ENCODE measurements at places on chromosomes 4 and X.
A peak's percentile ranks its signal among the peaks of the same experiment; 100 is the strongest.

DNA sequence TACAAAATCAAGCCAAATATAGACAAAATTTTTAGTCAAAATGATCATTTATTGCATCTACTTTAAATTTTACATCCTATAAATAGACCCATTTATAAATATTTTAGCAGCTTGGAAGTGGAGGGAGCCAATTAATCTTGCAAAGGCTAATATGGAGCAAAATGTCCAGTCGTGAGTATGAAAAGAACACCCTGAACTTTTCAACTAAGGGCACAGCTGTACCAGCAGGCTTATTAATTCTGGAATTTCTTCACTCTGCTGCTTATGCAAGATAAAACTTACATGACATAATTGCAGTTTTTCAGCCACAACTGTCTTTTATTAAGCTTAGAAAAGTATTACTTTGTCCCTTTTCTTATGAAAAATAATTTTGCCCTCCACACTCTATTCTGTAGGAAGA is 22.9 kb upstream of the USP53 start:
- no peak for DNase-seq

DNA sequence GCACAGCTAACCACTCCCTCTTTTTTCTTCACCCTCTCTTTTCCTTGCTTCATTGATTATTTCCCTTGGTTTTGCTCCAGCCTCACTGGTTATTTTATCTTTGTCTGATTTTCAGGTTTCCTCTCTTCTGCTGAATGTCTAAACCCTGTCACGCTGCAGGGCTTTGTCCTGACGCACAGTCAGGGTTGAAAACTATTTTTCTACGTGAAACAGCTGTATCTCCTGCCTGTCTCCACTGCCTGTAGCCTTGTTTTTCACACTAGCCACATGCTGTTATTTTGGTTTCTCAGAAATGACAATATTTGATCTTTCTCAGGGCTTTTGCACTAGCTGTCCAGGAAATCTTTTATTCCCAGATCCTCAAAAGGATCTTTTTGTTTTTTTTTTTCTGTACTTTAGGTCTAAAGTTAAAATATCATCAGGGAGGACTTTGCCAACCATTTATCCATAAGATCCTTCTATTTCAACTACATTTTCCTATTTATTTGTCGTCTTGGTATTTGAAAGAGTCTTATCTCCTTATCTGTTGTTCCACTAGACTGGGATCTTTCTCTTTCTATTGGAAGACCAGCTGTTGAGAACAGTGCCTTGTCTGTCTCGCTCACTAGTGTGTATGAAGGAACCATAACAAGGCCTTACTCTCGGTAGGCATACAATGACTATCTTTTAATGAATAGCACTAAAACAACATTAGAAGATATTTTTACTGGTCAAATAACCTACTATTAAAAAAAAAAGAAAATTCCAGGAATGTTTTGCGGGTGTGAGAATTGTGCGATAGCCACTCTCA is 164.3 kb downstream of the PDHA2 start:
- DNase-seq: no peak

- DNase-seq: no peak
Measured at GRCh38 chrX:5051831-5052491, 1176.7 kb downstream of the NLGN4X start.

GRCh38 chrX:53321943-53322497 is 40.6 kb upstream of the IQSEC2 start:
- DNase-seq: peak; percentile 37

DNA sequence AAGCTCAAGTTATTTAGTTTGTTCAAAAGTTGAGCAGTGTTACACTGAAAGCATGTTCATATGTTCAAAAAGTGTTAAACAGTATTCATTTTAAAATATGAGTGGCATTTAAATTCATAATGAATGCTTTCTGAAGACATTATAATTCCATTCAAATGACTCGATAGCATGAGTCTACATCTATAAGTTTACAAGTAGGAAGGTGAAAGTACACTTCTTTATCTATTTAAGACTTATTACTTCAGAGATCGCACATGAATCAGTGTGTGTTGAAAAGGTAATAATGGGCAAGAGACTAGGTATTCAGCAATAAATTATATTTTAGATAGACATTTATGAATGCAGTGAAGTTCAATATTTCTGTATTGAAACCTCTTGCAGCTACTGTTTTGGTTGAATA is 456.1 kb downstream of the GRXCR1 start:
- DNase-seq: no peak

DNA sequence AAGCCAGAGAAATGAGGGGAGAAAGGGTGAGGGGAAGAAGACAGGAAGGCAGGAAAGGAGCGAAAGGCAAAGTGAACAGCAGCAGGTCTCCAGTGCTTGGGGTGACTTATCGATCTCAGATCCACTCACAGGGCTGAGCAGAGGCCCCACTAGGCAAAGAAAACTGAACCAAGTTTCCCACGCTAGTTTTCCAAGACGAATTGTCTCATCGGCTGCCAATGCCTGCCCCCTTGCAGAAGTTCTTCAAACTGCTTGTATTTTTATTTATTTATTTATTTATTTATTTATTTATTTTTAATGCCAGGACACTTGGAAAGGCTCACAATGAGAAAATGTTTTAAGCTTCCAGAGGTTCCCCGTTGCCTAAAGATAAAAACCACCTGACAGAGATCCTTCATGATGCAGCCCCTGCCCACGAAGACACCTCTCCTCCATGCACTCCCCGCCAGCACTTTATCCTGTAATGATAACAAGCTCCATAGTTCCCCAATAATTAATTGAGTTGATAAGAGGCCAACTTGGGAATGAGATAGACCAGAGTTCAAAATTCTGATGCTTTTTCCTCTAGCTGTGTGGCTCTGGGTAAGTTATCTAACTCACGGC is 43.2 kb downstream of the QDPR start:
- peak; percentile 32 for DNase-seq

GRCh38 chr4:7719354-7720174 is 220.1 kb downstream of the AFAP1 start:
- peak; percentile 97 for DNase-seq

DNA sequence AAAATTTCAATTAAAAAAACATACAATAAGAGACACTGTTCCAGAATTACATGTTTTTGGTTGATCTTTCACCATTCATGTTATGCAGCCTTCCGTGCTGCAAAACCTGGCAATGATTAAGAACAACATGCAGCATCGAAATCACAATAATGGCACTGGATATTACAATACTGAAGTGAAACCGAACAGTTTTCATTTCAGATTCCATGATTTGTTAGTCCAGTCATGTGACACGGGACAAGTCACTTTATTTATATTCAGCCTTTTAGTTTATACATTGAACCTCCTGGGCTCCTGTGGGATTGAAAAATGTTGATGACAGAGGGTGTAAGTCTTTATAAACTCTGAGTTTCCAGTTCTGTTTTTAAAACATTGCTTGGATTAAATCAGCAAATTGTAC is 142.5 kb upstream of the TTC29 start:
- DNase-seq: no peak

DNA sequence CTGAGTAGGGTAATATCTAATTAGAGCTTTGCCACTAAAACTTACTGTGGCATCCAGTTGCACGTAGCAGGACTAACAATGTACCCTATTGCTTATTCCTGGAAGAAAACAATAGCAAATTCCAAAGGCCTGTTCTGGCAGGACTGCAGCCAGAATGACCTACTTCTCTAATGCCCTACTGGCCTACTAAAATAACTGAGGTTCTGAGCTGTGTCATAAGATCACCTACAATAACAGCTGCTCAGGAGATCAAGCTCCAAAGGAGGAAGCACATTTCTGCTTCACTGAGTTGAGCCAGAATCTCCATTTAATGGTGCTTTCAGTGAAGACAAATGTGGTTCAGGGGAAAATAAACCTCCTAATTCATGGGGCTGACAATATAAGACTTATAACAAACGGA is 42.2 kb upstream of the CXCL8 start:
- no peak for DNase-seq

DNA sequence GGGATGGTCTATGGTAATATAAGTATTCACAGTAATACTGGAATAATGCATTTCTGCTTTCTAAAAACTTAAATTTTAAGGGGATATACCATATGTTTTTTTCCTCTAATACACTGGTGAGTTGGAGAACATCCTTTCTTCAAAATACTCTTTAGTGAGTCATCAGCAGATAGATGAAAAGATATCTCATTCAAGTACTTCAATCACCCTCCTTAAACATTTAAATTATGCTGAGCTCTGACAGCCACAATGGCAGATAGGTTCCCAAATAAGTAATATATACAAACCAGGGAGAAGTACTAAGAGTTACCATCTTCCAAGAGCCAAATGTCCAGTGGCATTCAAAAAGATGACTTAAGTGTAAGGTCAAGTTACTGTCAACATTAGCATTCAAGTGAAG is 52.2 kb downstream of the AMMECR1 start:
- DNase-seq: no peak

DNA sequence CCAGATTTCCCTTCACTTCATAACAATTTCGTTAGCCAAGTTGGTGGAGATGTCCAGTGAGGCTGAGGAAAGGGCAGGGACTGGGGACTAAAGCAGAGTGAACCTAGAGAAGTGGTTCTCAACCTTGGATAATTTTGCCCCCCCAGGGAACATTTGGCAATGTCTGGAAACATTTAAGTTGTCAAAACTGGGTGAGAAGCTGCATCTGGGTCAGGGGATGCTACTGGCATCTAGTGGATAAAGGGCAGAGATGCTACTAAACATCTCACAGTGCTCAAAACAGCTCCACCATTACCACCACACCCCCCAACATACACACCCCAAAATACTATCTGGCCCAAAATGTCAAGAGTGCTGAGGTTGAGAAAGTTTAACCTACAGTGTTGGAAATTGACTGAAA is 32.0 kb upstream of the FGF16 start:
- no peak for DNase-seq

- DNase-seq: no peak
Measured at GRCh38 chrX:106100442-106100841, 61.9 kb upstream of the SERPINA7 start.

- DNase-seq: no peak
Measured at GRCh38 chr4:56200275-56200674, 187.0 kb downstream of the AASDH start.

DNA sequence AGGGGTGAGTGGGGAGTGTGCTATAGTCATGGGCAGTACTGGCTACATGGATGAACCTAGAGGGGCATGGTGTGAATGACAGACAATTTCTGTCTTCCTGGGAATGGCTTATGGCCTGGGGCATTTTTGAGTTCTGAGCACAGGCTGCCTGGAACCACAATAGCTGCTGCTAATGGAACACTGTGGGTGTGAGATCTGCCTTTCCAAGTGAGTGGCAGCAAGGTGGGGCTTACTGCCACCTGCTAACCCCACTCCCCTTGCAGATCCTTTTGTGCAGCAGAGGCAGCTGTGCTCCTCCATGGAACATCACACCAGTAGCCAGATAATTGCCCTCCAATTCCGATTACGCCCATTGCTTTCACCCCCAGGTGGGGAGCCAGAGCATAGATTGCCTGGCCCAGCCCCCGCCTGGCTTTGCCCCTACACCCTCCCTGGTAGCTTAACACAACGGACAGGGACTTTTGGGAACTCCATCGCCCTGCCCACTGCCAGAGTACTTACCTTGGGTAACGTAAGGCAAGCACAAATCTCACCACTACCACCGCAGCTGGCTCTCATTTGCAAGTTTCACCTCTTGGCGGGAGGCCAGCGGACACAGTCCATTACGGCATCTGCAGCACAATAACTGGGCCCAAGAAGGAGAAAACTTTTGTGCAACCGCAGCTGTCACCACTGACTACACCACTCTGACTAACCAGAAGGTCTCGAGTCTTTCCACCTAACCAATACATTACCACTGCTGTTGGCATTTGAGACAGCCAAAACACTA is 421.2 kb upstream of the NWD2 start:
- DNase-seq: no peak

- DNase-seq: no peak
Measured at GRCh38 chr4:173362666-173363065, 8.1 kb upstream of the SAP30 start.

GRCh38 chr4:32931475-32931874 is 2211.3 kb downstream of the PCDH7 start:
- DNase-seq: no peak

DNA sequence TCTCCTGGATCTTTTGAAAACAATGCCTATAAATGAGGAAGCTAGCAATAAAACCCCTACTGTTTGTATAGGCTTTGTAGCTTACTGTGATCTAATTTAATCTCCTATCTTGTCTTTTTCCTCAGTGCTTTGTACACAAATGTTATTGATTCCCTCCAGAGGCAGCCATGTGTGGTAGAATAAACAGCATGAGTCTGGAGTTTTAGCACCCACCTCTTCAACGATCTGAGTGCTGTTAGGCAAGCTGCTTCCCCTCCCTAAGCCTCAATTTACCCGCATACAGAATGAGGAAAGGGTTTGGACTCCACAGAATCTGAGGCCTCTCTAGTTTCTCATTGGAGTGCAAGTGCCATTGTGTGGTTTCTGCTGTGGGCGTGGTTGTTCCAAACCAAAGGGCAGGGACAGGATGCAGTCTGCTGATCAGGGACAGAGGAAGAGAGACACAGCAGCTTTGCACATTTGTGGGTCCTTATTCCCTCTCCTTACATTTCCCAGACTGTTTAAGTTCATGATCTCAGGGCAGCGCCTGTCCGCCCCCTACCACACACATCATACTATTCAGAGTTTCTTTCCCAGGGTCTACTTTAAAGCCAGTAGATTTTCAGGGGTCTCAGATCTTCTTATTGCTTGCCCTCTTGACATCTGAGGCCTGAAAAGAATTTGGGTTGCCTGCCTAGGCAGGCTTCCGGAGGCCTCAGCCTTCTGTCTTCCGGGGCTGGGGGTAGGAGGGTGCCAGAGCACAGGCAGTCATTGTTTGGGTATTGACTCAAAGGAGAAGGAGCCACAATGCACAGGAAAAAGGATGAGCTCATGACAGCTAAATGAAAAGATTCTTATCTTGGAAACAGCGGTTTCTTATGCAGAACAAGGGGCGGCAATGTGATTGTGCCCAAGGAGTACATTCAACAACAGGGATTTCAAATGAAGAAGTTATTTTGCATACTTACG is 114.9 kb upstream of the TEX13D start:
- no peak for DNase-seq

GRCh38 chr4:176188654-176189053 is 6.7 kb downstream of the SPATA4 start:
- no peak for DNase-seq

DNA sequence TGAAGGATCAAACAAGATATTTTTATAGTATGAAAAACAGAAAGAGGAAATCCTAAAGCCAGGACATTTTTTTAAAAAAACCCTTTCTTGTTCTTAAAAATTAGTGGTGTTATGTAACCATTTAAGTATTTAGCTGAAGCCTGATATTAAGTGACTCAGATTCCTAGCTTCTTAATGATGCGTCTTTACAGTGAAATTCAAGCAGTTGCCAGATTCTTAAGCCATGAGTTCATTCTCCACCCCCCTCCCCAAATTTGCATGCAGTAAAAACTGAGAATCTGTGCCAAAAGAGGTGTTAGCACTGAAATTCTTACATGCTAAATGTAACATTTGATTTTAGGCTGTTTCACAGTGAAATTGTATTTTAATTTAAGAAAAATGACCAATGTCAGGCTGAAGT is 180.8 kb downstream of the RAPGEF2 start:
- peak; percentile 22 for DNase-seq

GRCh38 chr4:22498866-22499265 is 17.0 kb downstream of the ADGRA3 start:
- no peak for DNase-seq

- DNase-seq: no peak
Measured at GRCh38 chr4:100690812-100691211, 173.0 kb upstream of the EMCN start.

Data from H7 (cell line).